EH (cell line): ENCODE measurements at places on chromosomes 16 and 17.

GRCh38 chr17:74442291-74442669 lies 10.4 kb downstream of the GPRC5C start:
- DNase-seq, result no peak

GRCh38 chr16:49213594-49213993 lies 68.0 kb downstream of the CBLN1 start:
- no peak for DNase-seq

GRCh38 chr16:89906140-89907025 lies 12.3 kb upstream of the MC1R start:
- no peak for DNase-seq

DNA sequence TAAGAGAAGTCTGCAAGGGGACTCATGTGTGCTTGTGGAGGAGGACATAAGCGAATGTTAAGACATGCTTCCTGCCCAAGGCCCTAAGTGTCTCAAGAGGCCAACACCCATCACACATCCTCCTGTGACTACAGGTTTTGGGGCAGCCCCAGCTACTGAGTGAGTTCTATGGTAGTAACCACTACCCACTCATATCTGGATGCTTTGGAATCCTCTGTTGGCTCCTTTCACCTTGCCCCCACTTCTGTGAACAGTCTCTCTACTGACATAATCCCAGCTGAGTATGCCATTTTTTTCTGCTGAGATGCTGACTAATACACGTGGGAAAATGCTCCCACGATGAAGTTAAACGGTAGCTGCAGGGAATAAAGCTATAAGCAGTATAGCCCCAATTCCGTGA lies 153.5 kb downstream of the VPS53 start:
- DNase-seq, result peak; percentile 74

DNA sequence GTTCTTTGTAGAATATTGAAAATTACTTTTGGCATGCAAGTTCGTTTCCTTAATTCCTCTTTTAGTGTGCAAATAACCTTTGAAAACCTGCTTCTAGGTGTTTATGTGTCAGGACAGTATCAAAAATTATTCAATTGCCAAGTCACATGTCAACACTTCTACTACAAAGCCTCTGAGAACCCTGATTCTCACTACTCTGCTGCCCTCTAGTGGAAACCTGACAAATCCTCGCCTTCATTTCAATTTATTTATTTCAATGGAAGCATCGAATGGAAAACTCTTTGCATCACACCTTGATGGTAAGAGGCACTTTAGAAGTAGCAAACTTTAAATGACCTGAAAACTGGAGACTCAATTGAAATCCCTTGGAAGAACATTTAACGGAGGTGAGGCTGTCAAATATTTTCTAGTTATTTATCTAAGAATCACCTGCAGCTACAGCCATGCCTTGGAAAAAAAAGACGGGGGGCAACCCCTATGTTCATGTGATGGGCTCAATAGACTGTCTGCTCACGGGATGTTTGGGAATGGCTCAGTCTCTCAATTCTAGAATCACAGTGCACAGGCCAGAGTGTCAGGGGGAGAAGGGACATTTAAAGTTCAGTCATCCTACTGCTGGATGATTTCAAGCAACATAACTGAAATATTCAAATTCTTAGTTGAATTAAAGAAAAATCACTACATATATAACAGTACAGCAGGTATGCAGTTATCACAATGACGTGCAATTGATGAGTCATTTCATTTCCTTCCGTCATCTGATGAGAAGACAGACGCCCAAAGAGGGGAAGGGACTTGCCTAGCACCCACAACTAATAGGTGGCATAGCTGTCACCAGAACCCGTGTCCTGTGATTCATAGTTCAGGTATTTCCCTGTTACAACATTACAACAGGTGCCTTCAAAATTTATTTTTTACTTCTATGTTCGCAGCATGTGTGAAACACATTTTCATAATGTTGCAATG lies 563.9 kb downstream of the TOX3 start:
- DNase-seq, result peak; percentile 67
